Activated CD4-positive, alpha-beta T cell treated with anti-CD3 and anti-CD28 coated beads for 36 hours (primary cell): ENCODE measurements at places on chromosomes 2 and 18. TPM values are rescaled to one million over a fixed set of nuclear protein-coding genes. Genes with fewer than 3 reads are reported as not detected.

Gene TRIM54
- total RNA-seq, result 0.09 TPM

- no peak for DNase-seq
These were observed 95.9 kb upstream of the GRB14 start for GRCh38 chr2:164717000-164717803.

Gene TANC1
- total RNA-seq, result 1.1 TPM

GRCh38 chr2:177868806-177869205 lies 203.8 kb downstream of the PDE11A start:
- no peak for DNase-seq
